GM13976 (cell line): ENCODE measurements at places on chromosomes 4 and X.

DNA sequence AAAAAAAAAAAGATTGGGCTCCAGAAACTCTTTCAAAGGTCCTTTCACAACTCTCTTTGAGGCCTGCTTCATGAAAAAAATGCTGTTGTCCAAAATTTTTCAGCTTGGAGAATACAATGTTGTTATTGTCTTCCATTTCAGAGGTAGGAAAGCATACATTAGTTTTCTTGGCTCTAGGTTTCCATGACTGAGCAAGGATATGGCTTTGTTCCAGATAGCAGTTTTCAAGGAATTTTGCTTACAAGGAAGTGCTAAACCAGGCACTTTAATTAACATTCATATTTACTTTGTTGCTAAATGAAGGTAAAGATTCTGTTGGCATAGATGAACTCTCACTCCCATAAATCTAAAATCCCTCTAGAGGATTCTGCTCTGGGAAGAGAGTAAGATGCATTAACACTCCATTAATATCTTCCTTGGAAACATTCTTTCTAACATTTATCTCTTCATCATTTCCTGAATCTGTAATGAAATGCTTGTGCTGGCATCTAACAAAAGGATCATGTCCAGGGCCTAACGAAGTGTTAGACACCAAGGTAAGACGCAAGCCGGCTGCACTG, 118.4 kb downstream of the COL25A1 start:
- DNase-seq: no peak

DNA sequence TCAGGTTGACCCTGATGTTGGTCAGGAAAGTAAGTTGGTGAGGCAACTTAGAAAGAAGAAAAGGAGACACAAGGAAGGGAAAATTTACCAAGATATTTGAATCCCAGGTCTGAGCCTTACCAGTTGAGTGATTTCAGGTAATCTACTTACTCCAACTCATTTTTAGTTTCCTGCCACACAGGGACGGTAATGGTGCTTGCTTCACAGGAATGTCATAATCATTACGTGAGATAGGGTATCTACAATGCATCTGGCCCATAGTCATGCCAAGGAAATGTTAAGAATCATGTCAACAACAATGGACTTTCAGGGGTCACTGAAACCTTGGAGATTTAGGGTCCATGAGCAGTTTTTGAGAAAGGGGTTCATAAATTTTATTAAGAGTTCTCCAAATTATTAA, 195.4 kb upstream of the HHIP start:
- DNase-seq: no peak

DNA sequence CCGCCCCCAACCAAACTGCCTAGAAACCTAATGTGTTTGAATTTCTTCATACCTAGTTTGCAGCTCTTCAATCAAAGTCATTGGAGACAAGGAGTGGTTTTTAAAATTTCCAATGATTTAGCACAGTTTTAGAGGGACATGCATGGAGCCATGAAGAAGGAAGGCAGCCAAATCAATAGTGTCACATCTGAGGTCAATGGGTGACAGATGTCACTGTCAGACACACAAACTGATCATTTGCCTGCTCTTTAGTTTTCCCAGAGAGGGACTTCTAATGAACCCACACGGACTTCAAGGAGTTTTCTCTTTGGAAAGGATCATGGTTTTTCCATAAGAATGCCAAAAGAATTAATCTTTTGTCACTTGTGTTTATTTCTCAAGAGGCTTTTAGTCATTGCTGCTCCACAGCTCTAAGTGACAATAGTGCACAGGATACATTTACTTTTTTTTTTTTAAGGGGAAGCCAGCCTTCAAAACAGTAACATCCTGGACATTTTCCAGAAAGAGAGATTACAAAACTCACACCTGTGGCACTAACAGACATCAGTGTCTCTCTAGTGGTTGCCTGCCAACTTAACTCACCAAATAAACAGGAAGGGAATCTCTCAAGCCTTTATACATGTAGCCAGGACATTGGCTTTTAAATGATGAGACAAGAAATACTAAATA, 251.1 kb upstream of the DIAPH2 start:
- DNase-seq: no peak

DNA sequence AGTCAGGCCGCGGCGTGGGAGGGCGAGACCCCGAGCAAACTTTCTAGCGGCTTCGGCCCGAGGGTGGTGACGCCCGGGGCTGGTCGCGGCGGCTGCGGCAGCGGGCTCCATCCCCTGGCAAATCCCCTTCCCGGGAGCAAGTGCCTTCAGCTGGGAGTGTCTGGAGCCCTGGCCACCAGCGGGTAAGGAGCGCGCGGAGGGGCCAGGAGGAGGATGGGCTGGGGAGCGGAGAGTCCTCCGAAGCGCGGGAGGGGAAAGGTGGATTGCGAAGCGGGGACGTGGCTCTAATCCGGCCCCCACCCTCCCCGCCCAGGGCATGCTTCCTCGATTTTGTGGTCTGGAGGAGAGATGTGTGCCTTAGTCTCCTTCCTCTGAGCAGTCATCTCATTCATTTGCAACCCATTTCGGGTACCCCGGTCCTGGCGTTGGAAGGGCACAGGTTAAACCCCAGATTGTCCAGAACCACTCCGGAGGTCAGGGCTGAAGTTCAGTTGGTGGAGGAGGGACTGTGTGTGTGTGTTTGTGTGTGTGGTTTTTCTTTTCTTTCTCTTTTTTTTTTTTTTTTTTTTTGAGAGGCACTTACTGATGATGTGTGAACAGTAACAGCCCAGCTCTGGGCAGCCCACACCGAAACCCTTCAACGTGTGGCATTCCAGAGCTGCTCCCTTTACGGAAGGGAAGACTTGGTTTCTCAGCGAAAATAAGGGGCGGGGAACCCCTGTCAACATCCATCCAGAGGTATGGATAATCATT, 516 bp downstream of the SGMS2 start:
- DNase-seq: no peak

DNA sequence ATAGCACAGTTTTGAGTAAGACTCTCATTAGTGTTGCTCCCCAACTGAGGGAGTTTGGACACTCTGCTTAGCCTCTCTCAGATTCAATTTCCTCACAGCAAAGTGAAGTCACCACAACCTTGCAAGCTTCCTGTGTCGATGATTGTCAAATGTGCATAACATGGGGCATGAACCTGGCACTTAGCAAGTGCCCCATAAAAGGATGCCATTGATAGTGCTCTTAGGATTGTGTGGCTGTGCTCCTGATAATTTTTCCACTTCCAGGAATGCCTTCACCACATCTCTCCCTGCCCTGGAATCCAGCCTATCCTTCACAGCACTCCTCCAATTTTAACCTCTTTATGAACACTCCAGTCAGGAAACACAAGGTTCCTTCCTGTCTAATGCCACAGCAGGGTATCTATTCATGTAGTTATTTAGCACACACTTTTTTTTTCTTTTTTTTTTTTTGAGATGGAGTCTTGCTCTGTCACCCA, 309.4 kb downstream of the PPP3CA start:
- DNase-seq: no peak

DNA sequence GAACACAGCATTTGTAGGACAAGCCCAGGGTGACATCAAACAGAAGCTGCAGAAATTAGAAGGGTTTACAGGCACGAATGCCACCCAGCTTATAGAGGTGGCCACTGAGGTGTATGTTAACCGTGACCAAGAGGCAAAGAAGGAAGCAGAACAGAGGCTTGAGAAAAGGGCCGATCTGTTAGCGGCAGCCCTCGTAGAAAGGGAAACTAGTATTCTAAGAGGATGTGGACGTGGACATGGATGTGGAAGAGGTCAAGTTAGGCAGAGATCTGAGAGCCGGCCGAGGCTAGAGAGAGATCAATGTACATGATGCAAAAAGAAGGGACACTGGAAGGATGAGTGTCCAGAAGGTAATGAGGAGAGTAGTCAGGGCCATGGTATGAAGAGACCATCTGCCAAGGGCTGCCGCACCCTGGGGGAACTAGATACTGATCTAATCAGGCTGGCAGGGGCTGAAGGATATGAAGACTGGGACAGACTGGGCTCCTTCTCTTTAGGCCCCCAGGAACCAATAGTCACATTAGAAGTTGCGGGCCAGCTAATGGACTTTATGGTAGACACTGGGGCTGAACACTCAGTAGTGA, 27.5 kb downstream of the LIAS start:
- no peak for DNase-seq

DNA sequence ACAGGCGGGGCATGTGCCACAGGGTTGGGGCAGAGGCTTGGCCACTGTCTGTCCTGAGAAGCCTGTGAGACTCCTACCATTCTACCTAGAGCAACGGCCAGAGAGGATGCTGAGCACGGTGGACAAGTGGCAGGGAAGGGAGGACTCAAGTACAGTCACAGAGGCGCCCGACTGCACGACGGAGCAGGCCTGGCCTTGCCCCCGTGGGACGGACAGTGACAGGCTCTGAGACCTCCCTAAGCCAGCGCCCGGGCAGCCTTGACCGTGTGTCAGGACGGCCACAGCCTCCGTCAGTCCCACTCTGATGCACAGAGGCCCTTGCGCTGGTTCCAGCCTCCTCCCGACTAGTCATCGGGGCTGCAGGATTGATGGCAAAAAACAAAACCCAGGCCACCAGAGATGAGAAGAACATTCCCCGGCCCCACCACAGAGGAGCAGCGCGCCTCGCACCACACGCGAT, 36.7 kb upstream of the MXD4 start:
- no peak for DNase-seq

DNA sequence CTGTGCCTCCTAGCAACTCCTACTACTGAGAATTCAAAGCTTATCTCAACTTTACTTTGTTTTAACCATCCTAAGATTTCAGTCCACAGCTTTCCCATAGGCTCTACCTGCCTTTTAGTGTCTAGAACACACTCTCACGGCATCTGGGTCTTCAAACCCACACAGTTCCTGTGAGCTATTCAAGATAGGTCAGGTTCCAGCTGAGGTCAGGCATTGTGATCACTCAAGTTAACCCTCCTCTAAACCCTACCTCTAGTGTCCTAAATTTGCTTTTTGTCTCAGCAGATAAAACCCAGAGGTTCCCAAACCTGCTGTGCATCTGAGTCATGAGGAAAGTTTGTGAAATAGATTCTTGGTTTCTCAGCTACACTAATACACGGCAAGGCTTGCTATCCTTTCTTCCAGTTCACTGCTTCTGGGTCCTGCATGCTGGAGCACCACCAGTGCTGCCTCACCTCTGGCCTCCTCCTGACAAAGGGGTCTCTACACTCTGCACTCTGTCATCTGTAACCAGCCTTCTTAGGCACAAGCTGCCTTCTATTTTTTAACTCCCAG, 324.6 kb upstream of the MAGEB2 start:
- no peak for DNase-seq
